ENCODE measurements at places on chromosomes 3 and 15.
A peak's percentile ranks its signal among the peaks of the same experiment; 100 is the strongest.

DNA sequence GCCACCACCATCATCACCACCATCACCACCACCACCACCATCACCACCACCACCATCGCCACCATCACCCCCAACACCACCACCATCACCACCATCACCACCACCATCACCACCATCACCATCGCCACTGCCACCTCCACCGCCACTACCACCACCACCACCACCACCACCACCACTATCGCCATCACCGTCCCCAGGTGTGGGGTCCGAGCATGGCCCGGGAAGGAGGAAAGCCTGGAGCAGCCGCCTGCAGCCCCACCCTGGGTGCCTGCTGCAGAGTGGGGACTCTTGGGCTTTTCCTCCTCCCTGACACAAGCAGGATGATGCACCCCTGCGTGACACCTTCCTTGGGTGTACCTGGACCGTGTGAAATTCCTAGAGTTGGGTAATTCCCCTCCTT lies 43.9 kb downstream of the MUC4 start:
- DNase-seq: no peak

GRCh38 chr3:13504161-13504831 lies 24.2 kb downstream of the HDAC11 start:
- no peak for DNase-seq

DNA sequence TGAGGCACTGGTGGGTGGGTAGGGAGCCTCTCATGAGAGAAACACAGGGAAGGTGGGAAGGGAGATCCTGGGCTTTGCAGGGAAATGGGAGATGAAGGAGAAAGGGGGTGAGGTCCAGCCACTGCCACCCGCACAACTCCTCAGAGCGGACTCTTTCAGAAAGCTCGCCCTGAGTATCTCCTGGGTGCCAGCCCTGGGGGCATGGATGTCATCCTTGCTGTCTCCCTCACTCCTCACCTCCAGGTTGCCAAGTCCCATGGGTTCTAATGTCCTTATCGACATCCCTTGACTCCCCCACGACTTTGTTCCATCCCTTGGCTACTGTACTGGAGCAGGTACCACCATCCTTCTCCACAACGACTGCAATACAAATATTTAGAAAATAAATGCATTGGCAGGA lies 40.9 kb downstream of the SYNM start:
- no peak for DNase-seq

DNA sequence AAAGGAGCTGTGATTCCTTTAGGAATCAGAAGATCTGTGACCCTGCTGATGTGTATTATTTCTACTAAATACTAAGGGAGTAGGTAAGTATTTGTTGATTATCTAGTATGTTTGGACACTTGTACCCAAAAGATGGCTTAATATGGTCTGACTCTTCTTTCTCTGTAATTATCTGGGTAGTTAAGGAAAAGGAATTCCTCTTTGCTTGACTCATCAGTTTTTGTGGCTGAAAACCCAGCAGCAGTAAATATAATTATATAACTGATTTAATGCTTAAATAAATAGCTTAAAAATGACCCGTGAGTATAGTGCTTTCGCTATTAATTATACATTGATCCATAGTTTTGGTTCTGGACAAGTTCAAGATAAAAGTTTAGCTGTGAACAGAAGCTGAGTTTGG lies 155.8 kb downstream of the LRTM1 start:
- no peak for DNase-seq

DNA sequence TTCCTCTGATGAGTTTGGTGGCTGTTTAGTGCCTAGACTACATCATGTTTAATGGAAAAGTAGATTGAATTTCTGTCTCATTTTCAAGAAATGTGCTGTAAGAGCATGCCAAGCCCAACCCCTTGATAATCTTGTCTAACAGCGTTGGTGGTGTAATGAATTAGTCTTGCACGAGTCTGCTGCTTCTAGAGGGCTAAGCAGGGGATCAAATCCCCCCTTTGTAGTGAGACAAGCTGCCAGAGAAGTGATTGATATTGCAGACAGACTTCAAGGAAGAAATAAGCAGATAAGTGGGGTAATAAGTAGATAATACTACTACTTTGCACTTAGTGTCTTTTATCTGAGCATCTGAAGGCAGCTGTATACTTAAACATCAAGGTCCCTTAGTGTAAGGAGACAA lies 141.4 kb downstream of the TP63 start:
- DNase-seq: no peak

DNA sequence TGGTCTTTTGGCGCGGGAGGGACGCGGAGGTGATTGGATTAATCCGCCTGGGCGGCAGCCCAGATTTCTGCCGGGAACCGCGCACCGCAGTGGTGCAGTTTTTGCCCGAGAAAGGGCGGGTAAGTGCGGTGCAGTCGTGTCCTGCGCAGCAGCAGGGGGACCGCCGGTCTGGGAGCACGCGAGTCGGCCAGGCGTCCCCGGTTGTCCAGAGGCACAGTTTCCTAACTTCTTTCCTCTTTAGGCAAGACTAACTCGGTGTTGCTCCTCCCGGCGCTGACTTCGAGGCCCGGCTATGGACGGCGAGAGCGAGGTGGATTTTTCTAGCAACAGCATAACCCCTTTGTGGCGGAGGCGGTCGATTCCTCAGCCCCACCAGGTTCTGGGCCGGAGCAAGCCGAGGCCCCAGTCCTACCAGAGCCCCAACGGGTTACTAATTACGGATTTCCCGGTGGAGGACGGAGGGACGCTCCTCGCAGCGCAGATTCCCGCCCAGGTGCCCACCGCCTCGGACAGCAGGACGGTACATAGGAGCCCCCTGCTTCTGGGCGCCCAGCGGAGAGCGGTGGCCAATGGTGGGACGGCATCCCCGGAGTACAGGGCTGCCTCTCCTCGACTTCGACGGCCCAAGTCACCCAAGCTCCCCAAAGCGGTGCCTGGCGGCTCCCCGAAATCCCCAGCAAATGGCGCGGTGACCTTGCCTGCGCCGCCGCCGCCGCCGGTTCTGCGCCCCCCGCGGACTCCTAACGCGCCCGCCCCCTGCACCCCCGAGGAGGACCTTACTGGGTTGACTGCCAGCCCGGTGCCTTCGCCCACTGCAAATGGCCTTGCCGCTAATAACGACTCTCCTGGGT lies 736 bp downstream of the ARHGEF26 start:
- DNase-seq: peak; percentile 67

DNA sequence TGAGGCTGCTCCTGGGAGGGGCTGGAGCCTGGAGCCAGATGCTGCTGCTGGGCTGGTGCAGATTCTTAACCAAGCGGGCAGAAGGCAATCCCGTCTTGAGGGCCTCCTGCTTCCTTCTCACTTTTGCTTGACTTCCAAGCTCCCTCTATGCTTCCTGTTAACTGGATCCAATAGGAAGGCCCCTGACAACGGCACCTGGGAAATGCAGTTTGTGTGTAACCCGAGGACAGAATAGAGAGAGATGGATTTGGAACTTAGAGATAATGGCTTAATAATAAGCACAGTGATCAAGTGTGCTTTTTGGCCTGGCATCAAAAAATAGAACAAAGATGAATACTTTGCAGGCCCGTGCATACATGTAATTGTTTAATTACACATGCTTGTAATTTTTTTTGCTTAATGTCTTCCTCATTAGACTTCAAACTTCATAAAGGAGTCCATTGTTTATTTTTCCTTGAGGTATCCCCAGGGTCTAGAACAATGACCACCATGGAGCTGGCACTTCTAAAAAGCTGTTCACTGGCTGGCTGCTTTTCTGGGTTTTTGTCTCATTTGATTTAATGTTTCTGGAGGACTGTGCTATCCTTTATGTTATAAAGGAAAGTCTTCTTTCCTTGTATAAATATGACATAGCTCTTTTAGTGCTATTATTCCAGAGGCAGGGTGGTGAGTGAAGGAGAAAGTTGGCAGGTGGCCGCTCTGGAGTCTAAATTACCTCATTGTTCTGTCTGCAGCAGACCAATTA lies 63.3 kb upstream of the MITF start:
- DNase-seq: no peak

DNA sequence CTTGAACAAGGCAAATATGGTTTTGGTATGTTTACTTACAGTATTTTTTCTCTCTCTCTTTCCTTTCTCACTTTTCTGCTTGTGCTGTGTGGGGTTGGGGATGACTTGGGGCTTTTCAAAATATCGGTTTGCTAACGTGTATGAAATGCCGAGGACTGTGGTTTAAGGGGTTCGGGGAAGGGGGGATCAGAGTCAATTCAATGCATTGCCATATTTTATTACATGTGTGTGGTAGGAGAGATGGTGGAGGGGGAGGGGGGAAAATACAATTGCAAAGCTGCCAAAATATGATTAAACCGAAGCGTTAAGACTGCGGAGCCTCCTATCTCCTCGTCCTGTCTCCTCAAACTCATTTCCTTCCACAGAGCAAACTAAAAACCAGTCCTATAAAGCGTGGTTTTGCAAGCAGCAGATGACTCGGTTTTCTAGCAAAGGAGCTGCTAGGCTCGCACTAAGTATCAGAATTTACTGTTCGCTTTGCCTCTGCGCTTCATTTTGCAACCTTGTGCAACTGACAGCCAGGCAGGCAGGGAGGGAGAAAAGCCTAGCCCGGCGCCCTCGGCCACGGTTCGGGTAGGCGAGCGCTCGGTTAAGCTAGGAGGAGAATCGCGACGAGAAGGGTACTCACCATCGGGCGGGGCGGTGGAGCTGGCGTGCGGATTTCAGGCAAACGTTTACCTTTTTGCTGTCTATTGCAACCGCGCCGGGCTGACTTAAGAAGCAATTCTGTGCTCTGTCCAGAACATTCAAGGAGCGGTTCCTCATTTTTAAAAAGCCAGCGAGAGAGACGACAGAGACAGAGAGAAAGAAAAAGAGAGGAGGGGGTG lies 4.0 kb upstream of the NR2F2 start:
- no peak for DNase-seq

- DNase-seq: peak; percentile 89
Measured at GRCh38 chr15:68210821-68211655, 5.9 kb upstream of the CALML4 start.

- no peak for DNase-seq
Measured at GRCh38 chr3:171834461-171834801, 8.7 kb upstream of the TMEM212 start.

DNA sequence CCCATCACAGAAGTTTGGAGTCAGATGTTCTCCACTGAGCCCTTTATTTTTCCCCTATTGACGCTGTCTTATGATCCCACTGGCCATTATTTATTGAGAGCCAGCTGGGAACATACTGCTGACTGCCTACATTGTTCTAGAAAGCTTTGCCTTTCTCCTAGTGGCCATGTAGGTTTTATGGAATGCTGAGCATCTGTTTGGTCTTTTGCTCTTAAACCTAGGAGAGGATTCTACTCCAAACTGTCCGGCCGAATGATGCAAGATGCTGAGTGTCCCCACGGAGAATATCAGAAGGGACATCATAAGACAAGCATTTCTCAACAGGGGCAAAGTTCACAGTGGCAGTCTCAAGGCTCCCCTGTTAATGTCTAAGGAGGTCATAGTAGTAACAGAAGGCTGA lies 171.4 kb downstream of the ARRDC4 start:
- DNase-seq: no peak

DNA sequence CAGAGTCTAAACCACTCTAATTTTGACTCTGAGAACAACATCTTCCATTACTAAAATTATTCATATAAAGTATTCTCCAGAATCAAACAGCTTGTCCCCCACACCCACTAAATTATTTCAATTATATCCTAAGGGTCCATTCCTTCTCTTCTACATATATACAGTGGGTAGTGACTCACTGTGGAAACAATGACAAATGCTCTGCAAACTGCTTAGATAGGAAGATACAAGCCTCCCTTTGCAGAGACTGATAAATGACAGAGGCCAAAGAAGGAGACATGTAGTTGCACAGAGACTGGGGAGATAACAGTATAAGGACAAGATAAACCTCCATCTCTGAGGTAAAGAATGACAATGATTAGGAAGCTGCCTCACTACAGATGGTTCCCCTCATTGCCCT lies 1087.4 kb downstream of the AGBL1 start:
- no peak for DNase-seq

GRCh38 chr15:83174891-83175290 lies 32.7 kb downstream of the HDGFL3 start:
- no peak for DNase-seq

DNA sequence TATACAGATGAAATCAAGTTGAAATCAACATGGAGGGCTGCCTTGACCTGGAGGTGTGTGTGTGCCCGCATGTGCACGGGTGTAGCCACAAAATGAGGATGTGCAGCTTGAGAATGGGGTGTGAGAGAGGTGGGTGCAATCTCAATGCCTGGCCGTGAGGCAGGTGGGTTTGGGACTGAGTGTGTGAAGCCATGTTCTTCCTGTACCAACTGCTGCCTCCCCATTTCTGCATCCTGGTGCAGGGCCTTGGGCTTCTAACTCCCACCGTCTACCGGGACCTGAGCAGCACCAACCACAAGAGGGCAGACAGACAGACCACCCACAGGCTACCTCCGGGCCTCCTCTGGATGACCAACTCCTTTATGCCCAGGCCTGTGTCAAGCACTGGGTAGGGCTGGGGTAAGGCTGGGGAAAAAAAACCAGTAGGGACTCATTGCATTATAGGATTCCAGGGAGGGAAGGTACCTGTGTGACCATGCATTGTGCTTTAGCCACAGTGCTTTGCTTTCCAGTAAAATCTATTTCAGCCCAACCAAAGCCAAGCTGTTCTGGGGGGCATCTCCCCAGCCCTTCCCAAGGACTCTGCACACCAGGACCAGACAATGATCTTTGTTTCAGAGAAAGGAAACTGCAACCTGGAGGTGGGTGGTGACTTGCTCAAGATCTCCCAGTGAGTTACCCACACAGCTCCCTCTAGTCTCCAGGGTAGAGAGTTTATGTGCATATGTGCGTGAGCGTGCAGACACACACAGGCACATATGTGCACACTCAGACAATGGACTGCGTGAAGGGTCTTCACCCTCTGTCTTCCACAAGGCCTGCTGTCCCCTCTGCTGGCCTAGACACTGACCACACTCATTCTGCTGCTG lies 162.2 kb upstream of the TLE3 start:
- peak; percentile 84 for DNase-seq

DNA sequence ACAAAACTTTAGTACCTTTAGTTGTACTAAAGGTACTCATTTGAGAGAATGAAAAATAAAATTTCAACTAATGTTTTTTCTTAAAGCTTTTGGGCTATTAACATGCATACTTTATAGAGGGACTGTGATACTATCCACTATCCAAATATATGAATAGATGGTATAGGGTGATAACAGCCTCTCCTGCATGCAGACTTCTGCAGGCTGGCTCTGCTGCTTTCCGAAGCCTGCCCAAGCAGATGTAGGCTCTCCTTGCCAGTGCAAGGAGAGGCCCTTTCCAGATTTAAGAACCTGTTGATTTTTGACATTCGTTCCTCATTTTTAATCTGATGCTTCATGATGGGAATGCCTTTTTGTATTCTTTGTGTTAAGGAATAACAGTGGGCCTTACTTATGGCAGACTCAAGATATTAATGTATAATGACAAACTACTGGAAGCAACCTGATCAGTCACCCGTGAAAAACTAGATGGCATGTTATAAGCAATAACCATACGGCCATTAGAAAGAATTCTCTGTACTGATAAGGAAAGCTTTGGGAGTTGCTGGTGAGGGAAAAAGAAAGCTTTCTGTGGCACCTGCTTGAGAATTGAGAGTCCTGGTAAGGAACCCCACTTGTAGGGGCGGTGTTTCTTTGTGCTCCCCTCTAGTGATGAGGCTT lies 181.7 kb downstream of the TP63 start:
- DNase-seq: no peak

GRCh38 chr3:72373139-72373538 lies 475.1 kb downstream of the SHQ1 start:
- no peak for DNase-seq

- DNase-seq: no peak
Measured at GRCh38 chr3:195715583-195716266, 5.1 kb upstream of the MUC20 start.

Measured in iPS-NIHi11 (cell line).